NCI-H460 (cell line): ENCODE measurements at places on chromosomes 3 and 15. TPM values are rescaled to one million over a fixed set of nuclear protein-coding genes. Genes with fewer than 3 reads are reported as not detected.

GPR62 gene
- total RNA-seq: not detected in 2 replicates

DNA sequence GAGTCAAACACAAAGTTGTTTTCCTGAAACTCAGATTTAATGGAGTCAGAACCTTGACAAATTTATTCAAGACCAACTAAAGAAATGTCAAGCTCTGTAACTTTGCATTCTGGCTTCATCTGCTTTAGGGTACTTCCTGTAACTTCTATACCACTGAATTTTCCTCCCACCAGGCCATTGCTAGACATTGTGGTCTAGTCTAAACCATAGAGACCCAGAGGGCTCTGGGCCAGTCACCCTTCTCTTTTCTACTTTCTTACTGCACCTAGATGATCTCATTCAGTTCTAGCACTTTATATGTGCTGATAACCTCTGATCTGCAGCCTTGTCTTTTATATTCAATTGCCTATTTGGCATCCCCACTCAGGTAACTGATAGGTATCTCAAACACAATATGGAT is 2.8 kb upstream of the OR5K1 start:
- DNase-seq: no peak

DNA sequence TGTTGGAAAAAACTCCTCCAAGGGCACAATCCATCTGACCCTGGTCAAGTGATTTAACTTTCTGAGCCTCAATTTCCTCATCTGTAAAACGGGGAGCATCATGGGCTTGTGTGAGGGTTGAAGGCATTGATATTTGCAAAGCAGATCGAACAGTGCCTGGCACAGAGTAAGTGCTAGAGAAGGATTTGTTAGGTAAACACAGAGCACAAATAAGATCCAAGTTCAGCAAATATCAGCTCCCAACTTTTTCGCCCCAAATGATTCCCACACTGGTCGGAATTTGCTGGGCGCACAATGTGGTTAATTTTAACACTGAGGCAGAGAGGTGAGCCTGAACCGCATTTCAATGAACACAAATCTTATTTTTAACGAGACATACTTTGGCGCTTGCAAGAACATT is 76.3 kb upstream of the ATP2B2 start:
- no peak for DNase-seq

GRCh38 chr3:176208283-176208682 is 989.0 kb downstream of the TBL1XR1 start:
- no peak for DNase-seq
